Stimulated activated CD4-positive, alpha-beta T cell treated with anti-CD3 and anti-CD28 coated beads, TNF-alpha, amount 100 ng/mL, for 4 hours (primary cell): ENCODE measurements at places on chromosomes 3 and 15.

GRCh38 chr3:44132061-44132460, 109.6 kb upstream of the TOPAZ1 start:
- no peak for DNase-seq

DNA sequence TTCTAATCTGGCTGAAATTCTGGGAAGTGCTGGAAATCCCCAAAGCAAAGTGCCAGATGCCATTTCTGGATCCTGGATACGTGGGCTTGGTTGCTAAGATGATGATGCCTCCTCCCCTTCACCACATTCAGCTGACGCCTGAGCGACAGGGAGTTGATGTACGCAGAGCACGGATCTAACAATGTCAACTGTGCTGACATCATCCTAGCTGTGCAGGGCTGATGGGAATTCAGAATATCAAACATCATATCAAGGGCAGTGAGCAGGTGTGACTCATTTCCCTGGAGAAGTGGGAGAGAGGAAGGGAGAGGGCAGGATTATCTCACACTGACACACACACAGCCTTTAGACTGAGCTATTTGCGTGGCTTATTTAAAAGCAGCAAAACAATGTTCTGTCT, 92.6 kb upstream of the ZBTB20 start:
- DNase-seq: no peak

DNA sequence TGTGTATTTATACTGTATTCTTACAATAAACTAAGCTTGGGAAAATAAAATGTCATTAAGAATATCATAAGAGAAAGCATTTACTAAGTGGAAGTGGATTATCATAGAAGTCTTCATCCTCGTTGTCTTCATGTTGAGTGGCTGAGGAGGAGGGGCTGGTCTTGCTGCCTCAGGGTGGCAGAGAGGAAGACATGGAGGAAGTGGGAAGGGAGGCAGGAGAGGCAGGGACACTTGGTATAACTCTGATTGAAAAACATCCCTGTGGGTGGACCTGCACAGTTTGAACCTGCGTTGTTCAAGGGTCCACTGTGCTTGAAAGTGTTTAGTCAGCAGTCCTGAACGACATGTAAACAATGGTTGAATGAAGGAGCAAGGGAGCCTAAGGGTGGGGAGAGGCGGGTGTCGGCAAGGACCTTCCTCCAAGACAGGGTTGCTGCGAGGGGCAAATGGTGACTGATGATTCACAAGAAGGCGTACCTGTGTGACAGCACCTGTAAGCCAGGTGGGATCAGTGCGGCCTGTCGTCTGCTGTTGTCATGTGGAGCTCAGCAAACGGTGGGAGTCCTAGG, 103.8 kb upstream of the KLF13 start:
- no peak for DNase-seq

DNA sequence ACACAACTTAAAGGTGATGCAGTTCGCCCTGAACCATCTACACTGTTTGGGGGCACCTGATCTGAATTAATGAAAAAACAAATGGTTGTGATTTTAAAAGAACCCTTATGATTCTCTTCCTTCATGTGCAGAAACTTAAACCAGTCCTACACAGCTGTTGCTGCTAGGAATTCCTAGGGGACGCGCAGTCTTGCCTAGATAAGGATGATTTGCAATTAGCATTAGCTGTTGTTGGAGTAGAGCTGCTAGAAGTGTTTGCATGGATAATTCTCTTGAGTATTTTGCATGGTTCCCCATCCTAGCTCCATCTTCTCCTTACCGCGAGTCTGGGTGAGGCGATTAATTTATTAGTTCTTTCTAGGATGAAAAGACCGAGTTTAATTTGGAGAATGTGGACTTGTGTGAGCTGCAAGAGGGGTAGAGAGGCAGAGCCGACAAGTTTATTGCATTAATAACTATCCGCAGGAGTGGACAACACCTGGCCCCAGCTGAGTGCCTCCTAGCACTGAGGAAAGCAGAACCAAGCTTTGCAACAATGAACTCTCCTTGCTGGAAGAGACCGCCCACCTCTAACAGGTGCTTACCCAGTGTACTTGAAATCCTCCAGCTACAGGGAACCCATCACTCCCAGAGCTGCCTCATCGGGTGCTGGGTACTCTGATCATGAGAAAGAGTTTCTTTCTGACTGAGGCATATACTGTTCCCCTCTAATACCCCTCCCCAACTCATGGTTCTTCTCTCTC, 75.0 kb upstream of the WNT7A start:
- no peak for DNase-seq

GRCh38 chr3:193764959-193765358, 172.0 kb downstream of the OPA1 start:
- no peak for DNase-seq

DNA sequence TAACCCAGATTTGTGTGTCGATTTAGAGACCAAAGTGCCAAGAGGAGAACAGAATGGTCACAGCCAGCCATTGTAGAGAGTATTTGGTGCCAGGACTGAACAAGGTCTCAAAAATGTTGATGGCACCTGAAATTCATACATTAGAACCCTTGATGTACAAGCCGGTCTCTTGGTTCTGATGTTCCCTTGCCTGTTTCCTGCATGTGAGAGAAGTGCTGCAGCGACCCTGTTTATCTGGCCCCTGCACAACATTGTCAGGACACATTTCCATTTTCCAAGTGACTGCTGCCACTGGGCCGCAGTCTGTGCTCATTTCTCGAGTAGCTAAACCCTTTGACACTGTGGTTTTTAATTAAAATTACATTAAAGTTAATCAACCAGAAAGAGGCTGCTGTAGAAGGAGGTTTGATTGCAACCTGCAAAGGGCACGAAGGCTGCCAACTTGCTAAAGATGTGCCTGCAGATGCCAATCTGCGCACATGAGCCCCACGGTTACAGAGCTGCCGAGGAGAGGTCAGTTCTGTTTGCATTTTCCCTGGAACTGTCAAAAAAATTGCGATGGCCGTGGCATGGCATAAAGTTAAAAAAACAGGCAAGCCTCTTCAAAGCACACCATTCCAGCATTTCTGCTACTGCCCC, 136.4 kb upstream of the CMC1 start:
- DNase-seq: no peak

DNA sequence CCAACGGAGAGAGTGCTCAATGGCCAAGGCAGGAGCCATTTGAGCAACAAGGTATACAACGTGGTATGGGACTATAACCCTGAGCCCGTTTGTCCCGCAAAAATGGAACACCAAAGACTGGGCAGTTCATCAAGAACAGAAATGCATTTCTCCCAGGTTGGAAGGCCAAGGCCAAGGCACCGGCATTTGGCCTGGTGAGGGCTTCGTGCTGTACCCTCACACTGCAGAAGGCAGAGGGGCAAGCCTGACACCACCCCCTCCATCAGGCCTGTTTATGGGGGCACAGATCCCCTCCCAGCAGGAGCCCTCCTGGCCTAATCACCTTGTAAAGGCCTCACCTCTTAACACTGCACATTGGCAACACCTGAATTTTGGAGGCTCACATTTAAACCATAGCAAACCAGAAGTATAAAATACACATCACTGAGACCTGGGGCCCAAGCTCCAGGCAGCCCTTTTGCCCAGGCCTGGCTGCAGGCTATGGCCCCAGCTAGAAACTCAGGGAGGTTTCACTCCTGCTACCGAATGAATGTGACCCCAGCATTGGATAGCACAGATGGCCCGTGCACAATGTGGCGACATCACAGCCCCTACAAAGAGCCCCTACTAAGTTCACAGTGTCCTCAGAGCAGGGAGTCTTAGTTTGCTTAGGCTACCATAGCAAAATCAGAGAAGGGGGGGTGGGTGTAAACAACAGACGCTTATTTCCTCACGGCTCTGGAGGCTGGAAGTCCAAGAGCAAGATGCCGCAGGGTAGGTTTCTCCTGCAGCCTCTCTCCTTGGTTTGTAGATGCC, 47.1 kb downstream of the KLF15 start:
- DNase-seq: no peak

- no peak for DNase-seq
Measured at GRCh38 chr3:182969277-182969676, 11.1 kb downstream of the DCUN1D1 start.

- DNase-seq: no peak
Measured at GRCh38 chr3:117801912-117802239, 1092.3 kb downstream of the TUSC7 start.

DNA sequence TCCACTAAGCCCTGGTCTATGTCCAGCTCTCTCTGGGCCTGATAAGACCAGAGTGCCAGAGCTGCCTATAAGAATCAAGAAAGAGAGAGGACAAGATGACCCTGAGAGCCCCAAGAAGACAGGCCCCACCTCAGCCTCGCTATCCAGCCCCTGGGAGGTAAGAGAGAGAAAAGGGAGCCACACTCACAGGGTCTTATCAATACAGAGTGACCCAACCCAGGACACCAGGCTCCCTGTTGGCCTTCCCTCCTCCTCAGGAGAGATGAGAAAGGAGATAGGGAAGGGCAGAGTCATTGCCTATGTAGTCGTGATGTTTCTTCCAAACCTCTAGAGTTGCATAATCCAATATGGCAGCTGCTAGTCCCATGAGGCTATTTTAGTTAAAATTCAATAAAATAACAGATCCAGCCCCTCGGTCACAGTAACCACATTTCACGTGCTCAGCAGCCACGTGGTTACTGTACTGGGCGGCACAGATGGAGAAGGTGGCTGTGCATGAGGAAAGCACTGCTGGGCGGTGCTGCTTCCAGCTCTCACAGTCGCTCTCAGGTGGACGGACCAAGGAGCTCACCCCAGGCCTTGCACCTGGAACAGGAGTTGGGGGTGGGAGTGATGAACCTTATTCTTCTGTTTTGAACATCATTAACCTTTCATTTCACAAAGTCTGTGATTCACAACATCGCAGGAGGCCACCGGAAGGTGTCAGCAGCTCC, 525.8 kb downstream of the SHQ1 start:
- DNase-seq: no peak

- DNase-seq: no peak
Measured at GRCh38 chr15:100221471-100222348, 120.1 kb downstream of the ADAMTS17 start.

DNA sequence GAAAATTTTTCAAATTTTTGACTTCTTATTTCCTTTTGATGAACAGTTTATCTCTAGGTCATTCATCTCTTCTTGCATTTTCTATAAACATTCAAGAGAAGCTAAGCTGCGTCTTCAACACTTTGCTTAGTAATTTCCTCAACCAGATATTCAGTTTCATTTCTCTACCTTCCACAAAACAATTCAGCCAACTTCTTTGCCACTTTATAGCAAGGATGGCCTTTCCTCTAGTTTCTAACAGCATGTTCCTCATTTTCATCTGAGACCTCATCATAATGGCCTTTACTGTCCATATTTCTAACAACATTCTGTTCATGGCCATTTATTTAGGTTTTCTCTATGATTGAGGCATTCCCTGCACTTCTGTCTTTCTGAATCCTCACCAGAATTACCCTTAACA, 90.0 kb downstream of the ARIH1 start:
- DNase-seq: no peak

DNA sequence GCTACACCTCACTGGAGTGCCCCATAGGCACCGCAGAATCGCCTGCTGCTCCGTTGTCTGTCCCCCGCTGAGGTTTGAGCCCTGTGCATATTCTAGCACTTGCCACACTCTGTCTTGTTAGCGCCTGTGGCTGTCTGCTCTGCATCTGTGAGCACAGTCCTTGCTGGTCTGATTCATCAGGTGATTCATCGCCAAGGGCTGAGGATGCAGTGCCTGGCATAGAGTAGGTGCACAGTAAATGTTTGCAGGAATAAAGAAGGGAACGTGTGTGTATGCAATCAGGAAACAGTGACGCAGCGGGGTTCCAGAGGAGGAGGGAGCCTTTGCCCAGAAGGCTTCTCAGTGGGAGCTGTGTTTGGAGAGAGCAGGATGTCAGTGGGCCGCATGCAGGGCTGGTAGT, 124.0 kb upstream of the PLXNA1 start:
- no peak for DNase-seq

GRCh38 chr3:42581400-42581708, 413 bp downstream of the SEC22C start:
- DNase-seq: no peak

GRCh38 chr3:82496890-82497560, 735.6 kb upstream of the GBE1 start:
- no peak for DNase-seq

GRCh38 chr3:76345878-76346277, 560.5 kb upstream of the ZNF717 start:
- DNase-seq: no peak

DNA sequence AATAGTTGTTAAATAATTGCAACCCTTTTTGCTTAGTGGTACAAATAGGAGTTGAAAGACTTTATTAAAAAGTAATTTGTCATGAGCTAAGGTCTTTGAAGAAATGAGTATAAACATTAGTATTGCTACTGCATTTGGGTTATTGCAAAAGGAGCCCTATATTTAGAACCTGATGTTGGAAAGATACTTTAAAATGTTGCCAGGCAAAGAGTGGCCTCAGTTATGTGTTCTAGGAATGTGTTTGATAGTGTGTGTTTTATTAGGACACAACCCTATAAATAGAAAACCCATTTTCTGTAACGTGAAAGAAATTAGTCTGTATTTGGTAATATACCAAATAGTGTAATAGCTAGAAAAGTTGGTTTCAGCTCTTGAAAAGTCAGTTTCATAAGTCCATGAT, 10.7 kb downstream of the VPS8 start:
- DNase-seq: no peak

- DNase-seq: no peak
Measured at GRCh38 chr3:170420307-170420821, 1.7 kb downstream of the CLDN11 start.

DNA sequence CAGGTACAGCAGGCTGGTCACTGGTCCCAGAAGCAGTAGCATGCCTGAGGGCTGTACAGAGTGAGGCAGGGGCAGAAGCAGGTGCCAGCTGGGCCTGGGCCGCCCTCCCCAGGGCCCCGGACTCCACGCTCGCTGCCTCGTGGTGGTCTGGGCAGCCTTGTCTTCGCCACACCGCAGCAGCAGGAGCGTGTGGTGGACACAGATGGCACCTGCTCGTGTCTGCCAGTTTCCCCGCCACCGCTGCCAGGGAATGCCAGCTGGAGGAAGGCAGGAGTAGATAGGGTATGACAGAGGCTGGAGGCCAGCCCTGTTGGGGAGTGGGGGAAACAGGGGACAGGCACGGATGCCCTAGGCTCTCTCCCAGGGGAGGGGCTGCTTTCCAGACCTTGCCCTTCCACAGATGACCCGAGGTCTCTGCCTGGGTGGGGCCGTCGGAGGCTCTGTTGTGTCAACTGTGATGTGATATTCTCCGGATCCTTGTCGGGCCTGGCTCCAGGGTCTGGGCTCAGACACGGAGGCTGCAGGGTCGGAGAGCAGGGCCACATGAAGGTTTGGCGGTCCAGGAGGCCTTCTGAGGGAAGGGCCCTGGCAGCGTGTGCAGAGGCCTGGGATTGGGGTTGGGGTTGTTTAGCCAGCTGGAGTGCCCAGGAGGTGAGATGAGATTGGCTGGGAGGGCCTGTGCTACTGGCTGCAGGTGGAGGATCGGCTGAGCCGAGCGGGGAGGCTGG, 33.6 kb downstream of the GOLGA6L10 start:
- no peak for DNase-seq

DNA sequence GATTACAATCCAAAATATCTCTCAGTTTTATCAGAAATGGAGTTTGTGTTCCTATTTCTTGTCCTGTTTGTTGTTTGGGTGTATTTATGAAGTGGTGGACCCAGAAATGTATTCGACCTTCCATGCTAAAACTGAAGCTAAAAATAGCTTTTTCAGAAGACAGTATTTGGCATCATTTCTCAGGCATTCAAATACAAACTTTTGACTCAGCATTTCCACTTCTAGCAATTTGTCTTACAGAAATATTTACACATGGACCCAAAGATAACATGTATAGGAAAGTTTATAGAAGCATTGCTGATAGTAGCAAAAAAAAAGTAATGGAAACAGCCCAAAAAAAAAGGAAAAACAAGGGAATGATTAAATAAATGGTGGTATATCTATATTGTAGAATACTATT, 156.3 kb downstream of the HCN4 start:
- no peak for DNase-seq

- DNase-seq: no peak
Measured at GRCh38 chr3:14935592-14936345, 11.6 kb upstream of the NR2C2 start.
